ENCODE measurements at places on chromosomes 6 and 20.

- no peak for DNase-seq
These were observed 90.7 kb downstream of the CDC5L start for GRCh38 chr6:44478158-44478557.

DNA sequence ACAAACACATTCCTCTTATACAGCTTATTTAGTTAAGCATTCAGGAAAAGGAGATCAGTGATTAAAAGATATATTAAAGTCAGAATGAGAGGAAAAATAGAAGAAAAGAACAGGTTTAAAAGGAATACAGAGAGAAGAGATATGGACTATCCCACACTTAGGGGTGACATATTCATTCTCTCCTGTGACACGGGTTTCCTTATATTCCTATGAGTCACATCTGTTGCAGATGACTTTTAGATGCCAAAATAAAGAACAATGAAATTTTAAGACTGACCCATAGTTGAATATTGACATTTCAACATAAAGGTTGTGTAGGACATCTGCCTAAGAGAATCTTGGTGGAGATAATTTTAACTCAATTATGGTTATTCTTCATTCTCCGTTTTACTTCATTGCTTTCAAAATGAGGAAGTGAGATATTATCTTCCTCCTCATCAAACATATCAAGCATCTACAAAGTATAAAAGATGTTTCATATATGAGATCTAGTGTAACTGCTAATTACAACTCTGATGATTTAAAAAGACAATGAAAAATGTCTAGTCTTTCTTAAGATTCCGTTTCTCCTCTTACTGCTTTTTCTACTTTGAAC, 1336.7 kb upstream of the CITED2 start:
- DNase-seq, result no peak

- no peak for DNase-seq
These were observed 28.3 kb downstream of the PARD6B start for GRCh38 chr20:50759678-50760077.

GRCh38 chr20:18004384-18005031, 35.7 kb downstream of the MGME1 start:
- no peak for DNase-seq

- peak; percentile 99 for DNase-seq
These were observed 202.2 kb upstream of the PCSK2 start for GRCh38 chr20:17024513-17025119.

DNA sequence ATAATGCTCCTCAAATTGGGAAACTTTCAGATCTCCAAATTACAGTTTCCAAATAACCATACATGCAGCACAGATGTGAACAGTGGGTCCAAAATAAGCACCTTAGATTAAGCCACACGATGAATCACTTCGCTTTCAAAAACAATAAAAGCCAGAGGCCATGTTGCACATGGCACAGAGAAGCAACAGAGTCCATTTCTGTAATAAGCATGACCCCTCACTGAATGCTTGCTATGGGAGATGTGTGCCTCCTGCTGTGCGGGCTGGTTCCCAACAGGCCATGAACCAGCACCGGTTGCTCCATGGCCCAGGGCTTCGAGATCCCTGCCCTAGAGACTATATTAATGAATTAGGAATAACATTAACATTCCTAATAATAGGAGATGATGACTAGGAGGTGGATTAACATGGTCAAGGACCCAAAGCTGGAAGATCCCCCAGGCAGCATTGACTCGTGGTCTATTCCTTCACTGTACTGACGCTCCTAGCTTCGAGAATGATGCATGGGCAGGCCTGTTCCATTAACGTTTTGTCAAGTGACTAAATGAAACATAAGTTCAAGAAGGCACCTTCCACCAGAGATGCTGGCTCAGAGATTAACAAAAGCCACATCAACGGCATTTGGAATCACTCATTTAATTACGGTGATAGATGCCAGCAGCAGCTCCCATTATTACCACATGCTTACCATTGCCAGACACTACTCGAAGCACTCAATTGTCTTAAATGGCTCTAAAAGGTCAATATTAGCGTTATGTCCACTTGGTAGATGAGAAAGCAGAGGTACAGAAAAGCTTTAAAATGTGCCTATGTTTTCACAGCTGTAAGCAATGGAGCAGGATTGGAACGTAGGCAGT, 470.6 kb upstream of the AGPAT4 start:
- no peak for DNase-seq

- no peak for DNase-seq
These were observed 20.2 kb downstream of the CDS2 start for GRCh38 chr20:5146871-5147592.

GRCh38 chr20:17317341-17317740, 90.5 kb downstream of the PCSK2 start:
- DNase-seq, result no peak

- DNase-seq, result no peak
These were observed 210.4 kb downstream of the TAF4 start for GRCh38 chr20:61855286-61855685.

GRCh38 chr20:4769328-4769727, 47.6 kb downstream of the PRND start:
- DNase-seq, result no peak

DNA sequence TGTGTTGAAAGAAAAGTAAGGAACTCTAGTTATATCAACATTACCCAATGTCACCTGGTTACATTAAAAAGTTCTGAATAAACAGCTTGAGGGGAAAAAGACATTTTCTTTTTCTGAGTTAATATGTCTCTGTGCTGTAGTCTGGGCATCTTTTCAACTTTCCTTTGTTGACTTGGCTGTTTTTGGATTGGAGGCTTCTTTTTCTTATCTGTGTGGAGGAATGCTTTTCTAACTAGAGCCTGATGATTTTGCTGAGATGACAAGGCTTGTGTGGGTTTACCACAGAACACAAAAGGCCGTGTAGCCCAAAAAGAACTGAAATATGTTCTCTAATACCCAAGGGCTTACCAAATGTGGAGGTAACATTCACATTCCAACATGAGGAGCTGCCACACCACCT, 161.8 kb downstream of the KCNQ5 start:
- DNase-seq, result no peak

DNA sequence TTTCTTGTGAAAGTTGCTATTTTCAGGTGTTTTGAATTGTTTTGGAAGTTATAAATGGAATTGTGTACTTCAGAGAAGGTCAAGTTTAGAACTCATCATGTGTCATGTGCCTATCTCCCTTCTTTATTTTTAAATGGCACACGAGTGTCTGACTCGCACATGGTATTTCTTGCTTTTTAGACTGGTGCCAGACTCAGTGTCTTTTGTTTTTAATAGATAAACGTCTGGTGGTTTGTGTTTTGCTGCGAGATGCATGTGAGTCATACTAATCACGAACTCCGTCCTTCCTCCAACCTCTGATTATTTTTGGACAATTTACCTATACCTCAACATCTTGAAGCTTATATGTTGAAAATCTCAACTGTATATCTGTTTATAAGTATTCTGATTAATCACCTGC, 292.1 kb downstream of the CDKAL1 start:
- DNase-seq, result peak; percentile 41

GRCh38 chr6:31180500-31180899, 10.0 kb upstream of the POU5F1 start:
- DNase-seq, result no peak

Data from COLO829 (cell line).